ENCODE measurements at places on chromosomes 1 and 21. TPM values are rescaled to one million over a fixed set of nuclear protein-coding genes. Genes with fewer than 3 reads are reported as not detected.

F3 gene
- 76.5 TPM for total RNA-seq

PLA2G5 gene
- total RNA-seq = not detected

OPRD1 gene
- 0.96 TPM for total RNA-seq

HSPA6 gene
- not detected for total RNA-seq

MTMR11 gene
- total RNA-seq = 6.1 TPM

KRTAP19-3 gene
- not detected for total RNA-seq

COA6 gene
- total RNA-seq = 59.0 TPM

ACKR1 gene
- not detected for total RNA-seq

FCAMR gene
- total RNA-seq = not detected

UBL4B gene
- total RNA-seq = not detected

FALEC gene
- total RNA-seq = not detected

RNU1-3 gene
- total RNA-seq = under 0.01 TPM

CAPZB gene
- total RNA-seq = 324 TPM

PRXL2B gene
- total RNA-seq = 26.1 TPM

SYCP1 gene
- not detected for total RNA-seq

PLA2G2F gene
- not detected for total RNA-seq
